ENCODE measurements at places on chromosomes 7 and 10.

DNA sequence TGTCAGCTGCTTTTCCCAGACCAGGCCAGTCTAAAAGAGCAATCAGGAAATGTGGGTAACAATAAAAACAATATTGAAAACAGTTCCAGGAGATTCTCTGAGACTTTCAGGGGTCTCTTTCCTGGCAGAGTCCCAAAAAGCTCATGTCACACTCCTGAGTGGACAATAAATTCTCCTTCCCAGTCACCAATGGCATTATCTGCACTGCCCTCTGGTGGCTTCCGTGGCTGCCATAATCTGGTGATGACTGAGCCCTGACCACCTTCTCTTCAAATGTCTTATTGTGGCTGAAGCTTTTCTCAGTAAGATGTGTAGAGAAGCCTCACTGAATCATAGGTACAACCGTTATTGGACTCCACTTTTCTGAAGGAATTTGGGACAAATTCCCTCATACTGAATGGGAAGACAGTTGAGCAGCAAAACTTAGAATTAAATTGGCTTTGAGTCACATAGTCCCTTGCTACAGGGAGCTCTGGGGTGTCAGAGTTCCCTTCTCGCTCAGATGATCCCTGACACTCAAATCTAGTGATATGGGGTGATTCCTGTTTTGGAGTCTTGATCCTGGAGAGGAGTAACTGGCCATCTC, 24.4 kb upstream of the ASAH2 start:
- DNase-seq, result no peak

- no peak for DNase-seq
Observed at GRCh38 chr7:131769241-131769640, 212.8 kb upstream of the PODXL start.

GRCh38 chr10:129161150-129161549, 305.9 kb upstream of the MGMT start:
- no peak for DNase-seq

DNA sequence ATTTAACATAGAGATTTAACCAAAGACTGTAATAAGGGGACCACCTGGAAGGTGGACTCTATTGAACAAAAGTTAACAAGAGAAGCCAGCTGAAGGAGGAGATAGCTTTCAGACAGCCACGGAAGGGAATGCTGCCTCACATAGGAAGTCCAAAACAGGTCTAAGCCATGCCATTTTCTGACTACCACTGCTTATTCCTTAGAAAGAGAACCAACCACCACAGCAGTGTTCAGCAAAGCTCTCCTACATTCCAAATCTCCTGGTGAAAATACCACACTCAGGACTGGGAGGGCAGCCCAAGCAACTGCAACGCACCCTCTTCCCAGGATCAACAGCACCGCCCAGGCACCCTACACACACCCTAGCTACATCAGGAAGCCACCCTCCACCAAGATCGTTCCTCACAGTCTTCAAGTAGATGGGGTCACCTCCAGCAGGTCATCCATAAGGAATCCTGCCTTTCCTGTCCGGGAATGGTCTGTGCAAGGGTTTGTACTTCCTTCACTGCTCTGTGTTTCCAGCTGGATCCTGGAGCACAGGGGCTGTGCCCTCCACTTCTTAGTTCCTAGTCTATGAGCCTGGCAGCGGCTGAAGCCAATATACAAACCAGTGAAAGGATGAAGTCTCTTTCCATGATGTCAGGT, 2.5 kb downstream of the KIAA1549 start:
- no peak for DNase-seq

- DNase-seq, result peak; percentile 1
Observed at GRCh38 chr7:20172736-20173334, 44.3 kb downstream of the MACC1 start.

- no peak for DNase-seq
Observed at GRCh38 chr10:129116371-129116770, 350.7 kb upstream of the MGMT start.

DNA sequence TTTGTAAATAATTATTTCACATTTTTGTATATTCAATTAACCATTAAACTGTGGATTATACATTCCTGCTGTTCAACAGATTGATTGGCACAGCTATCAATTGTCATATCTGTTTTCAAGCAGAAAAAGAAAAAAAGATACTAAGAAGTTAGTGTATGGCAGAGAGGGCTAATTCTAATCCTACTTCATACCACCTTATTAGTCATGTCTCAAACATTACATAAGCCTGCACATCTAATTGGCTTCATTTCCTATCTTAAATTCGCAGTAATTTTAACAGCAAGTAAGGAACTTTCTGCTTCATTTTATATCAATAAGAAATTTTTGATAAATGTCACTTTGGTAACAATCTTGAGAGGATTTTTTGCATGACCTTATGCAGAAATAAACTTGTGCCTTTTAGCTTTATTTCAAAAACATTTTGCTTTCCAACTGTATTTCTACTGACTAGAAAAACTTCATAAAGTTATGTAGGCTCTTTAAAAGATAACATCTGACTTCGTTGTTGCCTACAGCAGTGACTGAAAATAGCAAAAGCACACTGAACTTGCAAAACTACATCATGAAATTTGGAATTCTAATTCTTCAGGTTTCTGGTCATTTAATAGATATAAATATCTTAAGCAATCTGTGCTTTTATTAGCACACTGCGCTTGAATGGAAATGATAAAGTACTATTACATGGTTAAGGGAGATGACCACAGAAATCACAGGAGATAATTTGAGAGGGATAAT, 111.5 kb downstream of the SEMA3C start:
- no peak for DNase-seq

GRCh38 chr10:35854661-35855060, 212.6 kb upstream of the FZD8 start:
- DNase-seq, result no peak

DNA sequence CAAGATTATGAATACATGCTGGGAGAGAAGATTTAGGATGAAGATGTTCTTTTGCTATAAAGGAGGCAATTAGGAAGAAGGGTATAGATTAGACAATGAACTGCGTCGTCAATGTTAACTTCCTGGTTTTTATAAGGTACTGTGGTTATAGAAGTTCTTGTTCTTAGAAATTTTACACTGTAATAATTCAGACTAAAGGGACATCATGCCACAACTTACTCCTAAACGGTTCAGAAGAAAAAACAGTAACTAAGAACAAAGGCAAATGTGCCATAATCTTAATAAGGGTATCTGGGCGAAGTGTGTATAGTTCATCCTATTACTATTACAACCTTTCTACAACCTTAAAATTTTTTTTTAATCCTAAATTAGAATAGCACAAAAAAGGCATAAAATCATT, 31.3 kb upstream of the DDC start:
- DNase-seq, result no peak

- no peak for DNase-seq
Observed at GRCh38 chr7:8442814-8443304, 9.4 kb downstream of the NXPH1 start.
